Esophagus mucosa (tissue), 1 donor: ENCODE measurements at places on chromosomes 6 and 20. TPM values are rescaled to one million over a fixed set of nuclear protein-coding genes. Genes with fewer than 3 reads are reported as not detected.

The IFT52 gene
- total RNA-seq, result 15.3 TPM

DNA sequence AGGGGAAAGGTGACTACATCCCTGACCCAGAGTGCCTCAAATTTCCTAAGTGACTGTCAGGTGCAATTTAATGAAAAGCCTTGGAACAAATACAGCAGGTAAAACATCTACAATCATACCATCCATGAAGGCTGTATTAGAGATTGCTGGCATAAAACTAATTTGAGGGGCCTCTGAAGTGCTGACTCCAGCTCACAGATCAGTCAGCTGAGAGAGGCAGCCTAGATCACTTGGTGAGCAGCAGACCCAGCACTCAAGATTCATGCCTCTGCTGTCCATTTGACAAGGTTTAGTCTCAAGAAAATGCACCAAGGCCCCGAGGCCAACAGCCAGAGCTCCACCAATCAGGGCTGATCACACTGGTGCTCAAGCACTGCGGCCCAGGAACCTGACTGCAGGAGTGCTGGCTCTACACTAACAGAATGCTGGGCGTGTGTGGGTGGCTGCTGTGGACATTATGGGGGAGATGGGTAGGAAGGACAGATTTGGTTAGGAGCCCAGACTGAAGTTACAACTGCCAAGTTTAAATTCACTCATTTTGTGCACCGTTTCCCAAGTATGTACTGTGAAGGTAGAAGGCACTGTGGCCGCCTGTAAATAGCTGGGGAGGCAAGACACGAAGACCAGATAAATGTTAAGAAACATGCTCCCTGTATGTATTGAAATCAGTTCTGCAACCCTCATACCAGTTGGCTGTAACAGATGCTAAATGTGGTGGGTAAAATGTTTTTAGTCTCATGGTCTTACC is 28.2 kb downstream of the SNX5 start:
- ATAC-seq, result no peak

The TGM3 gene
- total RNA-seq, result 1,379 TPM

The GPR6 gene
- total RNA-seq, result not detected

GRCh38 chr20:51388756-51389542 is 153.6 kb downstream of the NFATC2 start:
- ATAC-seq, result peak; percentile 32

GRCh38 chr6:144033816-144034735 is 26.0 kb upstream of the PLAGL1 start:
- no peak for ATAC-seq

DNA sequence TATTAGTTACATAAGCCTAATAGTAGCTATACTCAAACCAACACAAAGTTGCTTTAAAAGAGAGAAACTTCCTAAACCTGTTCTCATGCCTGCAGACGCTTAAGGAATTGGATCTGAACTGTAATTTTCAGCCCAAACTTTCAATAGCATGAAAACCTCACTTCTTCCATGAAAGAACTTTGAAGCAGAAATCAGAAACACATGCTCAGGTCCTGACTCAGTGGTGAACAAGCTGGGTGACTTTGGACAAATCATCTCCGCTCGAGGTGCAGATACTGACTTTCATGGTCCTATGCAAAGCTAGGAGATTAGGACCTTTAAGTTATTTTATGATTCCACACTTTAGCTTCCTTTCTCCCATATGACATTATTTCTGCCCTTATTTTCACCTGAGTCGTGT is 36.5 kb downstream of the NOX3 start:
- ATAC-seq, result no peak

- ATAC-seq, result peak; percentile 57
Observed at GRCh38 chr6:46983007-46983411, 59.1 kb downstream of the ADGRF1 start.

DNA sequence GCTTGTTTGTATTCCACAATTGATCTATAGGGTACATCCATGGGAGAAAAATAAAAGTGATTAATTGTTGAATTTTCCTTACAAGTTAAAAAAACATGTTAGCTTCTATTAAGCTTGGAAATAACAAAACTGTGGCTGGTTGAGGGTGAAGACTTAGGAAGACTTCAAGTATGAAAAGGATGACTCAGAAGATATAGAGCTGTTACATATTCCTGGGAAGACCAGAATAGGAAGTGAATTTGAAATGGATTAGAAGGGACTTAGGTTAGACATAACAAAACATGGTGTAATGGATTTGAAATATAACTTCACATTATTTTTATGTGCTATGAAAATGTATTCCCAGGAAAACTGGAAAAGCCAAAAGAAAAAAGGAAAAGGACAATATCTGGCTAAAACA is 732.2 kb downstream of the HDGFL1 start:
- no peak for ATAC-seq

DNA sequence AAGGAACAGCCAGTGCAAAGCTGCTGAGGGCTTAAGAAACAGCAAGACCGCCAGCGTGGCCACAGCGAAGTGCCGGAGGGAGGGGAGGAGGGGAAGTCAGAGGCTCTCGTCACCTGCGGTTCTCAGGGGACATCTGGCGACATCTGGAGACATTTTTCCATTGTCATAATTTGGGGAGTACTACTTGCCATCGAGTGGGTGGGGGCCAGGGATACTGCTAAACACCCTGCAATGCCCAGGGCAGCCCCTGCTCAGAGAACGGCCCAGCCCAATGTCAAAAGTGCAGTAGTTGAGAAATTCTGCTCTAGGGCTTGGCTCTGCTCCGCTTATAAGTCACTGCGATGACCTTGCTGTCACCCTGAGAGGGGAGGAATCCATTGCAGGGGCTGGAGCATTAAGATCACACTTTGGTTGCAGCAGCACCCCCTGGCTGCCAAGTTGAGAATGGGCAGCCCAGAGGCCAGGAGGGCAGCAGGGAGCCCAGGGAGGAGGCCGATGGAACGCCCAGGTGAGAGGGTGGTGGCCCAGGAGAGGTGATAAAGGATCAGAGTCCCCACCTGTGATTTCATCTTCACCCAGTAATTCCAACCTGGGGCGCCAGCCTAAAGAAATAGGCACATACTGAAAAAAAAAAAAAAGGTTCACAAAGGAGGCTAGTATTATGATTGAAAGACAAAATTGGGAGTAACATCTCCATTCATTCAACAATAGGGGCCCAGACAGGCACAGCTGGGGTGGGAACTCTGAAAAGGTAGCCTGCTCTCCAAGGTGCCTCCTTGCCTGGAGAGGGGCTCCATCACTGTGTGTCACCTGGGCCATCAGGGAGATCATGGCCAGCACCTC is 218.2 kb downstream of the BMP7 start:
- ATAC-seq, result peak; percentile 88

The C2 gene
- total RNA-seq, result 2.9 TPM

- no peak for ATAC-seq
Observed at GRCh38 chr6:96990989-96991388, 66.5 kb downstream of the KLHL32 start.

DNA sequence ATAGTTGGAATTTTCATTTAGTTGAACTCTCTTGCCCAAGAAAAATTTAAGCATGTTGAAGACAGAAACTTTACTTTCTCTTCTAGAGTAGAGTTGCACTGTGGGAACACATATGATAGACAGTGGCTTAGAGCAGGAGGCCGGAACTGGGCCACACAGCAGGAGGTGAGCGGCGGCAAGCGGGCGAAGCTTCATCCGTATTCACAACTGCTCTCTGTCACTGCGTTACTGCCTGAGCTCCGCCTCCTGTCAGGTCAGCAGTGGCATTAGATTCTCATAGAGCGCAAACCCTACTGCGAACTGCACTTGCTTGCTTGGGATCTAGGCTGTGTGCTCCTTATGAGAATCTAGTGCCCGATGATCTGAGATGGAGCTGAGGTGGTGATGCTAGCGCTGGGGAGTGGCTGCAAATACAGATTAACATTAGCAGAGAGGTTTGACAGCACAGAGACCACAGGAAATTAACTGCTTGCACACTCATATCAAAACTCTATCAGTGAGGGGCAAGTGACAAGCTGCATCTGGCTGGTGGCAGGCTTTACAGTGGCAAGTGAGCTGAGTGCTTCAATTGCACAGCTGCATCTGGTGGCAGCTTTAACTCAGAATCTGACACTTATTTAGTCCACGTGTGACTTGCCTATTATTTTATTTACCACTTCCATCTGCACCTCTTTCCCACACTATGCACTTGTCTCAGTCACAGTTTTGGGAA is 174.9 kb upstream of the C6orf118 start:
- no peak for ATAC-seq

DNA sequence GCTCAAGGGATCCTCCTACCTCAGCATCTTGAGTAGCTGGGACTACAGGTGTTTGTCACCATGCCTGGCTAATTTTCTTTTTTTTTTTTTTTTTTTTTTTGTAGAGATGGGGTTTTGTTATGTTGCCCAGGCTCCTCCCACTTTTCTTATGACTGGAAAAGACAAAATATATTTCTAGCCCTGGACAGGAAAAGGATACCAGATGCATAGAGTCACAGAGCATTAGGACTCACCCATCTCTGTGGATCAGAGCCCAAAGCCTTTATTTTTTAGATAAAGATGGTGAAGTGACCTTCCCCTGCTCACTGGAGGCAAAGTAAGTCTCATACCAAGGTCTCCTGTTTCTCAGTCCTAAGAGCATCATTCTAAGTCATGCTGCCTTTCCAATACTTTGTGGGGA is 3.4 kb downstream of the TRIM10 start:
- no peak for ATAC-seq

GRCh38 chr6:34115403-34115795 is 30.5 kb downstream of the GRM4 start:
- no peak for ATAC-seq

The PDE10A gene
- 0.72 TPM for total RNA-seq

DNA sequence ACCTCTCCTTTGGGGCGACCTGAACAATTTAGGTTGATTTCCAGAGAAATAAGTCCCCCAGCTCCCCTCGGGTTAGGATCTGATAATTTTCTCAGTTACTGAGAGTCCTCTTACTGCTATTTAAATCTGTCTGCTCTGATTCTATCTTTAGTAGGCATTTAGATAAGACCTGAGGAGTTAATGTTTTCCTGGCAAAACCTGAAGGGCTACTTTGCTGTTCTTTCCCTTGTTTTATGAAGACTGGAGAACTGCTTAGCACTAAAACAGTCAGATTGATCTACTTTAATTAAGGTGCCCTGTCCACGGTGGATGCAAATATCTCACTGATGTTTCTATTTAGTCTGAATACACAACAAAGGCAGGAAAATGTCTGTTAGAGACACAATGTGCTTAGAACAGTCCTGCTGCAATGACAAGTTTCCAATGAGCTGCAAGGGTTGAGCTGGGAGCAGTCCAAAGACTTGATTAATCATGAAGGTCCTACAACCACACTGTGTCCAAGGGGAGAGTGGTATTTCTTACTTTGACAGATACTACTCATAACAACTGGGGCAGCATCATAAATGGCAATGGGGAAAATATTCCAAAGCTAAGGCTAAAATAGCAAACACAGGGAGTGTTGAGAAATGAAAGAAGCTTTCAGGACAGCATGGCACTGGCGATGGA is 15.7 kb downstream of the ADTRP start:
- no peak for ATAC-seq

DNA sequence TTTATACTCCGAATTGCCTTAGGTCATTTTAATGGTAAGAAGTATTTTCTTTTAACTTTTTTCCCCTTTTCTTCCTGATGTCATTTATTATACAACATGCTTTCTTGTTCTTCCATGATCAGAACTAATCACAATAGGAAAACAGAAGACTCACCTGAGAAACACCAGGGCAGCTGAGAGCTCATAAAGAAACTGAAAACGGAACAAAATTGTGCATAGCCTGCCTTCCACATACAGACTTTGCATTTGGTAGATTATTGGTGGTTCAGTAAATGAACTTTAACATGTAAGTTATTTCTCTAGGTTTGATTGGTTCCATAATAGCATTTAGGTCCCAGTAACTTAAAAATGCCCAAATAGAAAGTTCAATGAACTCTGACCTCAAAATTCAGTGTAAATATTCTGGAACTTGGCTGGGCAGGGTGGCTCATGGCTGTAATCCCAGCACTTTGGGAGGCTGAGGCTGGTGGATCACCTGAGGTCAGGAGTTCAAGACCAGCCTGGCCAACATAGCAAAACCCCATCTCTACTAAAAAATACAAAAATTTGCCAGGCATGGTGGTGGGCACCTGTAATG is 161.1 kb upstream of the DTNBP1 start:
- ATAC-seq, result no peak

- no peak for ATAC-seq
Observed at GRCh38 chr6:74439123-74439811, 743.3 kb downstream of the CD109 start.

DNA sequence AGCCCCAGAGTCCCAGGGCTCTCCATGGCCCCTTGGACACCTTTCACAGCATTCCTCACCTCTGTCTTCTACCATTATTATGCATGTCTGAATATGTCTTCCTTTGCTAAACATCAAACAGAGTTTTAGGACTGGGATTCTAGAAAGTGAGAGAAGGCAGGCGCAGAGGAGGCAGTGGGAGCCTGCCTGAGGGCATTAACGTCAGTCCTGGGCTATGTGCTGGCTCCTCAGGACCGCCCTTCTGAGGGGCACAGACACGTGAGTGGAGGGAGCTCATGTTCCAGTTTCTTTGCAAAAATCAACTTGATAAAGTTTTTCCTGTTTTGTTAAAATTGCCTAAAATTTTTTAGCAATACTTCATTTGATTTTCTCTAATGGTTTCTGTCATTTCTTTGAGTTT is 38.0 kb downstream of the C6orf15 start:
- no peak for ATAC-seq

DNA sequence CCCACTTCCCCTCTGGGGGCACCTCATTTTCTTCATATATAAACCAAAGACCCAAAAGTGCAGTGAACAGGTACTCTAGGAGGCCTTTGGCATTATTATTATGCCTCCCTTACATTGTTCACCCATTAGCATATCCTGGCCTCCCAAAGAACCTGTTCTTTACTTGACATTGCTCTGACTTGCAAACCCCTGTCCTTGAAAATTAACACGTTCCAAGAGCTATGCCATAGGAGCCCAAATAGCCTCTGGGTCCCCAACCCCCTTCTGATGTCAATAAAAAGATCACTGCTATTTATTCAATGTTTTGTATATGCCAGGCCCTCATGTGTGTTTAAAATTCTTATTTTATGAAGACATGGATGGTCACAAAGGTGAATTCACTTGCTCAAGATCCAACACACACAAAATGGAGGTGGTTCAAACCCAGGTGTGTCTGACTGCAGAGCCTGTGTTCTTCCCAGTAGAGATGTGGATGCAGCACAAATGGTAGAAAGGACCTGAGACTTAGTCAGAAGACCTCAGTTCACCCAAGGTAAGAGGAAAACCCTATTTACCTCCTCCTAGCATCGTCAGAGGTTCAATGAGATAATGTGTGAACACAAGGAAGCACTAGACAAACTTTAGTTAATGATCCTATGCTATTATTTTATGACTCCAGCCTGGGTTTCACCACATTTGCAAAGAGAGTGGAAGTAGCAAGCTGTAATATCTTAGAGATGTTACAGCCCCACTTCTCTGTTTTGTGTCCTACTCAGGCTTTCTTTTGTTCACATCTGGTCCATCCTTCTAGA is 36.6 kb downstream of the BCL2L1 start:
- ATAC-seq, result no peak

- ATAC-seq, result no peak
Observed at GRCh38 chr6:121090492-121090891, 243.8 kb downstream of the TBC1D32 start.

GRCh38 chr6:82364087-82365015 is 734 bp downstream of the TPBG start:
- peak; percentile 81 for ATAC-seq

GRCh38 chr20:44023515-44024371 is 109.1 kb downstream of the TOX2 start:
- ATAC-seq, result peak; percentile 22

The CCN6 gene
- total RNA-seq, result not detected

GRCh38 chr20:53578492-53579222 is 15.0 kb downstream of the ZNF217 start:
- ATAC-seq, result peak; percentile 59

- ATAC-seq, result no peak
Observed at GRCh38 chr6:69868252-69868804, 2.0 kb downstream of the COL19A1 start.

GRCh38 chr6:8686077-8686476 is 250.7 kb upstream of the SLC35B3 start:
- ATAC-seq, result no peak
